Neural crest cell (in vitro differentiated cells): ENCODE measurements at places on chromosomes 4 and X.

- DNase-seq, result no peak
Measured at GRCh38 chrX:40391662-40392061, 189.1 kb upstream of the ATP6AP2 start.

DNA sequence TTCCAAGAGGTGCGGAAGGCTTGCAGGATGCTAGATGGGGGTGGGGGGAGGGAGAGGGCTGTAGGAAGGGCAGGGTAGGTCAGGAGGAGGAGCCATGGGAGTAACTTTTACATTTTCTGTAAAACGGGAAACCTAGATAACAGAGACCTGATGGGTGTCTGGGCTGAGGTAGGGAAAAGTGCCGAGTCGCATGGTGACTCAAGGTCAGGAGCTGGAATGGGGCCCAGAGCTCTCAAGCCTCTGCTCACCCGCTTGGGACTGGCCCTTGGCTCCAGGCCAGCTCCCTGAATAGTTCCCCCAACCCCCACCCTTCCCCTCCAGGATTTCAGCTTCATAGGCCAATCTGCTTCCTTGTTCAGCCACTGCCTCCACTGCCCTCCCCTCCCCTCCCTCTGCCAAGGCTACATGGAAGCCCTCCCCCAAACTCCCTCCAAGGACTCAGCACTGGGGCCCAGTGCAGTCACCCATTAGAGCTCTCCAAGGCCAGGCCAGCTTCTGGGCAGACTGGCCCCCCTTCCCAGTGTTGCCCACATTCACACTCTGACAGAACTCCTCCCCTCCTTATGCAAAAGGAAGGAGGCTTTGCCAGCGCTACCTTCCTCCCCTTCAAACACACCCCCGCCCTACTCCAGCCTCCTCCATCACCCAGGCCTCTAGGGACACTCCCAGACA, 43.6 kb downstream of the TSC22D3 start:
- DNase-seq, result no peak

GRCh38 chr4:140286456-140286855, 87.0 kb upstream of the SCOC start:
- no peak for DNase-seq

GRCh38 chr4:99640676-99641075, 17.0 kb downstream of the C4orf54 start:
- DNase-seq, result no peak
